ENCODE measurements at places on chromosomes 7 and 10.
A peak's percentile ranks its signal among the peaks of the same experiment; 100 is the strongest.

- peak; percentile 59 for DNase-seq
Measured at GRCh38 chr10:11742009-11742778, at the start of gene ECHDC3. Gene ECHDC3, plus strand, starts transcription at chr10:11742382. Its CDS starts 195 bp downstream, at chr10:11742577.

GRCh38 chr7:40204581-40204980 is 69.8 kb downstream of the SUGCT start:
- no peak for DNase-seq

DNA sequence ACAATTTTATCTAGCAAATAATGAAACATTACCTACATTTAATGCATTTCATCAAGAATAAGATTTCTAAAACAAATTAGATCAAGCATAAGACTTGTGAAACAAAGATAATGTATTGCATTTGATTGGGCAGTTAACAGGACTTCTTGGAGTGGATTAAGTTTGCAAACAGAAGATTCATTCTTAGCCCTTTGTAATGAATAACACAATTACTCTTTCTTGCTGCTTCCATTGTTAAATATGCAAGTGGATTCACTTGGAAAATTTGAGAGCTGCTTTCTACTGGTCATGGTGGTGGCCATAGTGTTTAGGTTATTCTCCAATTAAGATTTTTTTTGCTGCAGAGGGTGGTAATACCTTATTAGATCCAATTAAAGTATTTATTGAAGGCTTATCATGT is 6.0 kb downstream of the PPP1R9A start:
- DNase-seq: no peak

DNA sequence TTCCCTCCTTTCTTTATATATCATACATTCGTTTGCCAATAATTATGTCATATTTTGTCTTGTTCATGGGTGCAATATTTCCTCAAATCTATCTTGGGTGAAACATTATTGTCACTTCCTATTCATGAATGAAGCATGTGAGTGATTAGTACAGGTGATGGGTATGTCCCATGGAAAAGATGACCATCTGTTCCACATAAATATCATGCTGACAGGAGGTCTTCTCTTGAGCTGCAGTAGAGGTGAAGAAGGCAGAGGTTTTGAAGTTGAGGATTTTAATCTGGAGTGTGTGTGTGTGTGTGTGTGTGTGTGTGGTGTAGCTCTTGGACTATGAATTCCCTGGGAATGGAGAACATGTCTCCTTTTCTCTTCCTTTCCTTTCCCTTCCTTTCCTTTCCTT is 350.5 kb upstream of the CHRM2 start:
- no peak for DNase-seq

GRCh38 chr7:155053002-155053401 is 17.1 kb upstream of the HTR5A start:
- no peak for DNase-seq

DNA sequence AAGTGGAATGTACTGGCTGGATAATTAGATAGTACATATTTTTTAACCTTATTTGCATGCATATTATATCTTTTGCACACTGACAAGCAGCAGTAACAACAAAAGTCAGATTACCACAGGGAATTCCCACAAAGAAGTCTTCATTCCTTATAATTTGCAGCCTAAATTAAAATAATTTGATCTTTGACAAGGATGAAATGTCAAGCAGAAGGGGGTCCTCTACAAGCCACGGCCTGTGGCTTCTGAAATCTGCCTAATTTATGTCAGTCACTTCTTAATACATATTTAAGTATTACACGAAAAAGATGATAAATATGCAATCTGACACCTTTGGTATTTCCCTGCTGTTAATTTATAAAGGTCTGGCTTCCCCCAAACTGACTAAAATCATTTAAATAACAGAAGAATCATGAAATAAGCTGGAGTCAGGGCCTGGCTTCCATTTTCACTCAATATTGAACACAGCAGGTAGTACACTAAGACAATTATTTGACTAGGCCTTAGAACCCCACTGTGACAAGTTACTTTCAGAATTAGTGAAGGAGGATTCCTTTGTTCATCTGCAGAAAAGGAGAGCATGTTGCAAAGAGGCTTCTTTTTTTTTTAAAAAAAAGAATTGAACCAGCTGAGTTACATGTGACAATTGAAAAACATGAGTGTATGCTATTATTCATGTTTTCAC is 351.1 kb upstream of the ETV1 start:
- DNase-seq: no peak

GRCh38 chr7:101519324-101520023 is 109.6 kb downstream of the MYL10 start:
- DNase-seq: no peak

DNA sequence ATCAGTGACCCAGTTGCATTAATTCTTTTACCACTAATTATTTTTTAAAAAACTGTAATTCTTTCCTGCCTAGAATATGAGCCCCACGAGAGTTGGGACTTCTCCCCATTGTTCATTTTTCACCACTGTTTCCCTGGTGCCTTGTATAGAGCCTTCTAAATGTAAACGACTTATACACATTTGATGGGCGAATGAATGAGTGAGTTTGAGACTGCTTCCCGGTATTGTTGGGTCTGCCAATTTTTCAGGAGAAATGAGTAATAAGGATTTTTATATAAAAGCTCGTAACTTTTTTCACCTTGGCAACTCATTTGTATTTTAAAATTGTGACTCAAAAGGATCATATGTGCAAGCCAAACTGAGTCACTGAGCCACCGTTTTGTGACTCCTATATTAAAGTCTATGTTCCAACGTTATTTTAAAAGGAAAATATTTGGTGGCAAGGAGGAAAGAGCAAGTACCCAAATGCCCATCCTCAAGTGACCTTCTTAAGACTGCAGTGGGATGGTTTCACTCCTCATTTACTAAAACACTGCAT is 621.3 kb downstream of the KCNMA1 start:
- DNase-seq: no peak

DNA sequence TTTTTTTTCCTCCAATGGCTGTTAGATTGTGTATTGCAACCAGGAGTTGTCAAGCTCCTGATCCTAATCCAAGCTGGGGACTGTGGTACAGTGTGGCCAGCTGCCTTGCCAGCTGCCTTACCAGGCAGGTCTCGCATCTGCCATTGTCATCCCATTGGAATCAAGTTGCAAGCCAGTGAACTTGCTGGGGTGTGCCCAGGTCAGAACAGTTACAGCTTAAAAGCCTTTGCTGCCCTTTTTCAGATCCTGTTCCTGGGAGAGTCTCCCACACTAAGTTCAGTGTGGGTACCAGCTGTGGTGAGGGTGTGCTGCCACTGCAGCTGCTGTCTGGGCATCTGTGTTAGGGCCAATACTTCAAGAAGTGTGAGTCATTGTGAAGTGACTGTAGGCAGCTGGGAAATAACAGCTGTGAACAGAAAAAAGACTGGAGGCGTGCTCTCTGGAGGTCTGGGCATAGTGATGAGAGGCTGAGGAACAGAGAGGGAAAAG is 72.8 kb downstream of the CCNY start:
- DNase-seq: peak; percentile 28

DNA sequence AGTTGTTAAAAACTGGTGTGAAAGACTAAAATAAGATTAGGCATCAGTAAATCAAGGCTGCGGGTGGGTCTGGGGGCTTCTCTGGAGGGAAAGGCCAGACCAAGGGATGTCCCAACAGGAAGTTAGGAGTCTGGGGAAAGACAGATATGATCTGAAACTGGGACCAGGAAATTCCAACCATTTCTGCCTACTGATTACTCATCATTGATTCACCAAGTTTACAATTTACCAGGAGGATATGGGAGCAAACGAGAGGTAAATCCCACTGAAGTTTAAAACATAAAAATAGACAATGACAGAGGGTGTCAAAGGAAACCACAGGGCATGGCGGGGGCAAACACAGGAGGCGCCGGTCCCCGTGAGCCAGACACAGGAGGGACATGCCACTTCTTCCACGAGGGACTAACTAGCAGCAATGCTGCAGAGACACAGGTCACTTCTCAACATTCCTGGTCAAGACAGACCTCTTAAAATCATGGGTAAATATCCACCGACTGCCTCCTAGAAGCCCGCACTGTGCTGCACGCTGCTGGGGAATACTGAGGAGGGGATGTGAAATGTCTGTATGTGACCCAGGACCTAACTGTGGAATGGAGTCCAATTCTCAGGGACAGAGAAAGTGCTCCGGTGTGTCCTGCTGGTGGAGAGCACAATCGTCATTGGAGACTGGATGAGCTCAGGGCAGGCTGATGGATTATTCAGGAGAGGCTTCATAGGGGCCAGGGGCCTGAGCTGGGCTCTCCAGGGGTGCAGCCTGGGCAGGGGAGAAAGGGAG is 153.4 kb upstream of the KLF14 start:
- no peak for DNase-seq

DNA sequence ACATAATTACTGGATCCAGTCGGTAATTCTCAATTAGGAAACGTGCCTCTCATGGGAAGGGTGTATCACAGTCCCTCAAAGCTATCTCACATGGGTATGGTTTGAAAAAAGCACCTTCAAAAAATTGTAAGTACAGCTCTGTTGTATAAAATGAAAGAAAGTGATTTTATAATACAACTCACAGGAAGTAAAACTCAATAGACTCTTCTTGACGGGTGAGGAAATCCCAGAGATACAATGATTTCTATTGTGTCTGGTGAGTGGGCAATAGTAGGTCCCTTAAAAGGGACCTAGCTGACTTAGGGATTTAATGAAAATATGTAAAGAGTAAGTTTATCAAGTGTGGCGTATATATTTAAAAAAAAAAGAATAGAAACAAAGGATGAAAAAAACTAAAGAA is 27.0 kb downstream of the TASOR2 start:
- no peak for DNase-seq

DNA sequence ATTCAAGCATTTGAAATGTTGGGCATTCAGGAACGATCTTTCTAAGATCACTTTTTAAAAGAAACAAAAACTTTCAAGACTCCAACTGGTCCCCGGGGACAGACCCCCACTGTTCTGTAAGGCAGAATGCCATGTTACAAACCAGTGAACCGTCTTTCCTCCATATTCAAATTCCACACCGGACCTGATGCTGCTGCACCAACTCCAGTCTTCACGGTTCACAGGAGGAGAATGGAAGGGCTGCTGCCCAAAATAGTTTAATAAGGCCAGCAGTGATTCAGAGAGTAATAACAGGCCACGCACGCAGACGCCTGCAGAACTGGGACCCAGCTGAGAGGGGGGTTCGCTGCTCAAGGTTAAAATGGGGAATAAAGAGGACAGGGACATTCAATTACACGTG is 47.2 kb downstream of the OSBPL3 start:
- no peak for DNase-seq

- no peak for DNase-seq
Measured at GRCh38 chr7:104252409-104253134, 44.8 kb upstream of the ORC5 start.

GRCh38 chr10:132858121-132859081 is 72.5 kb upstream of the NKX6-2 start:
- DNase-seq: no peak

DNA sequence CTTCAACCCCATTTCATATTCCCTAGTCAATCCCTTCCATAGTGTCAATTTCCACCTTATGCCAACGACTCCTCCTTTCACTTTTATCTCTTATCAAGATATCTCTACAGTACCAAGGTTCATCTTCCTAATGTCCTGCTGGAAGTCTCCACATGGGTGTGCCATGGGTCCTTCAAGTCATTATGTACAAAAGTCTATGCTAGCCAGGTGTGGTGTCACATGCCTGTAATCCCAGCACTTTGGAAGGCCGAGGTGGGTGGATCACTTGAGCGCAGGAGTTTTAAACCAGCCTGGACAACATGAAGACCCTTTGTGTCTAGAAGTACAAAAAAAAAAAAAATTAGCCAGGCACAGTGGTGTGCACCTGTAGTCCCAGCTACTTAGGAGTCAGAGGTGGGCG is 47.6 kb downstream of the PRTFDC1 start:
- no peak for DNase-seq

- DNase-seq: no peak
Measured at GRCh38 chr10:88805361-88805760, 2.8 kb downstream of the LIPM start.

GRCh38 chr7:130397758-130398073 is 17.4 kb downstream of the CPA1 start:
- no peak for DNase-seq

GRCh38 chr10:70597856-70598815 is 4.4 kb downstream of the PRF1 start:
- DNase-seq: no peak

DNA sequence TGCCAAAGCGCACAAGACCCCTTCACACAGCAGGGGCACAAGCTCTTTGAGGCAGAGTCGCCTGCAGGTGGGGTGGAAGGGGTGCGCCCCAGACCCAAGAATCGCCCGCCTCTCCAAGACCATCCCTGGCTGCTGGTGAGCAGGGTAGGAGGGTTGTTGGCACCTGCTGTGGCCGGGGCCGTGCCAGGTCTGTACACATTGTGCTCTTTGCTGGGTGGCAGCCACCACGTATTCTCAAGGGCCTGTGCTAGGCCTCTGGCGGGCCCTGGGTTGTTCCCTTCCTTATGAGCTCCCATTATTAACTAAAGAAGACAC is 84.4 kb downstream of the LHPP start:
- no peak for DNase-seq

DNA sequence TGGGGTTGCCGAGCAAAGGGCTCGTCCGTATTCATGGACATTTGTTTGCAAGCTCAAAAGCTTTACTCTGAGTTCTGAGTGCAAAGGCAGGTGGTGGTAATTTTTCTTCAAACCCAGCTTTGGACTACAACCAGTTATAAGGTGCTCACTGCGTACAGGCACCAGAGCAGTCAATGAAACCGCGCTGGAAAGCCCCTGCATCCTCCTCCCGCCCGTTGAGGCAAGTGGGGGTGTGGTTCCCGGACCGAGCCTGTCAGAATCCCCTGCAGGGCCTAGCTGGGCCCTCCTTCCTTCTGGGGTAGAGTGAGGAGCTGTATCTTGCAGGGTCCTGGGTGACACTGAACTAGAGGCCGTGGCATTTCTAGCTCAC is 22.3 kb downstream of the AMZ1 start:
- peak; percentile 65 for DNase-seq

GRCh38 chr7:121807078-121807477 is 65.9 kb upstream of the PTPRZ1 start:
- DNase-seq: no peak

GRCh38 chr10:127157089-127157488 is 39.3 kb downstream of the INSYN2A start:
- DNase-seq: no peak

- no peak for DNase-seq
Measured at GRCh38 chr7:134709197-134709596, 62.5 kb downstream of the BPGM start.

DNA sequence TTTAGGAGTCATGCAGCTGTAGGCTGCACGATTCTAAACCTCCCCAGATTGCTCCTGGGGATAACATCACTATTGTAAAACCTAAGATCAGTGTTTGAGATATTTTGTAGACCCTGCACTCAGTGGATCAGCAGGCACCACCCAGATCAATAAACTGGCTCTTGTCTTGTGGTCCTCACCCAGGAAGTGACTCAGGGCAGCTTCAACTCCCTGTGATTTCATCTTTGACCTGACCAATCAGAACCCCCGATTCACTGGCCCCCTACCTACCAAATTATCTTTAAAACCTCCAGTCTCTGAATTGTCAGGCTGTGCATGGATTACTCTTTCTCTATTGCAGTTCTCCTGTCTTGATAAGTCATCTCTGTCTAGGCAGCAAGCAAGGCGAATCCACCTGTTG is 25.7 kb downstream of the ARL5B start:
- no peak for DNase-seq
